GM23248 (cell line): ENCODE measurements at places on chromosomes 4 and X.

- no peaks in the 10 kb centered on the region for H3K4me1 ChIP-seq
- no peaks in the 10 kb centered on the region for H3K36me3 ChIP-seq
- H3K27me3 ChIP-seq = no peaks in the 10 kb centered on the region; the same call in 1 of the 2 replicates
- DNase-seq = no peak
- H3K27ac ChIP-seq = no peak overlapping the region
- no peak overlapping the region for H3K4me3 ChIP-seq
These were observed 3.8 kb downstream of the ARHGEF38 start for GRCh38 chr4:105556206-105556605.

DNA sequence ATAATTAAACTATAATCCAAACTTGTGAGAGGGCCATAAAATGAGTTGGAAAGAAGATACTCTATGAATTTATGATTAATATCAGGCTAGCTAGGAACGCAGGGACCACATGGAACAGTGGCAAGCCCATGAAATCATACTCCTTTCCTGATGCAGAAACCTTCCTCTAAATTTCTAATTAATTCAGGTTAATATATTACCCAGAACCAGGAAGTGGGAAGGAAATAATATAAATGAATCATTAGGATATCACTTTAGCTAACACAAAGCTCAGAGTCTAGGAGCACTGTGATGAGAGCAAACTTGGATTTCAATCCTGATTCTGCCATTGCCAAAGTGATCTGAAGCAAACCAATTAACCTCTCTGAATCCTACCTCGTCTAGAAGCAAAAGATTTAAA is 68.0 kb downstream of the IQCM start:
- H3K36me3 ChIP-seq = no peaks in the 10 kb centered on the region
- H3K4me1 ChIP-seq = 0 out of 2 replicates have a peak, but pooled peaks cover 6% of the 10 kb centered on the region
- no peak overlapping the region for H3K4me3 ChIP-seq

DNA sequence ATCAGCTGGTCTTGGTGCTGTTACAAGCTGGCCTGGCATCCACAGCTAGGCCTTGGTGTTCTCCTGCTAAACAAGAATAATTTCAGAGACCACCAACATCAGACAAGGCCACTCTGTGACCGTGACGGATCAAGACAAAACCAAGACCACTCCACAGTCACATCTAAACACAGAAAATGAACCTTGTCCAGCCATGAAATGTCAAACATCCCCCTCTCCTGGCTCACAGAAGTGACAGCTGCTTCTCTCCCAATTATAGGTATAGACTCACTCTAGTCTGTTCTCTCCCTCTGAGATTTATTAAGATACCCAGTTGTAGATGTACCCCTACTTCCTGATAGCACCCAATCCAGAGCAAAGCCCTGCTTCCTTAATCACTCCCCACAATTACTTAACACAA is 40.4 kb downstream of the EFHC2 start:
- no peaks in the 10 kb centered on the region for H3K36me3 ChIP-seq
- H3K4me3 ChIP-seq = no peak overlapping the region
- H3K27me3 ChIP-seq = no peaks in the 10 kb centered on the region
- no peaks in the 10 kb centered on the region for H3K4me1 ChIP-seq
- DNase-seq = no peak

DNA sequence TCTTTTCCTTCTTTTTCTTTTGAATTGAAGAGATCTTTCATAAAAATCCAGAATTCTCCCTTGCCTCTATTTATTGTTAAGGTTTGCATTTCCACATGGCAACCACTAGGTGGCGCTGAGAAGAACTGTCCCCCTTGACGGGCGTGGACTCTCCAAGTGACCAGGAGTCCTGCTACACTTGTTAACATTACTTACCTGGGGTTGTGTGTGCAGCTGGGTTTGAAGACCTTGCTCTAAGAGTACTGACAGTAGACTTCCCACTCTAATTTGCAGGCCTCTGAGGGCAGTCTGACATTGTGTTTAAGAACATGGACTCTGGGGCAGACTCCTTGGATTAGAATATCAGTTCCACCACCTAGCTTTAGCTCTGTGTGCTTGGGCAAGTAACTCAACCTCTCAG is 52.8 kb downstream of the GPRIN3 start:
- H3K4me1 ChIP-seq = no peaks in the 10 kb centered on the region
- H3K4me3 ChIP-seq = no peak overlapping the region
- H3K27ac ChIP-seq = no peak overlapping the region
- H3K36me3 ChIP-seq = no peaks in the 10 kb centered on the region
- H3K27me3 ChIP-seq = 0 out of 2 replicates have a peak, but pooled peaks cover 17% of the 10 kb centered on the region

GRCh38 chr4:118557298-118557851 is 127.8 kb upstream of the METTL14 start:
- peak overlapping the region; percentile 26; the same call in 1 of the 2 replicates for H3K27ac ChIP-seq
- H3K36me3 ChIP-seq = no peaks in the 10 kb centered on the region
- H3K27me3 ChIP-seq = no peaks in the 10 kb centered on the region
- peak; percentile 71 for DNase-seq
- H3K4me3 ChIP-seq = peak overlapping the region; percentile 40; the same call in 1 of the 2 replicates

DNA sequence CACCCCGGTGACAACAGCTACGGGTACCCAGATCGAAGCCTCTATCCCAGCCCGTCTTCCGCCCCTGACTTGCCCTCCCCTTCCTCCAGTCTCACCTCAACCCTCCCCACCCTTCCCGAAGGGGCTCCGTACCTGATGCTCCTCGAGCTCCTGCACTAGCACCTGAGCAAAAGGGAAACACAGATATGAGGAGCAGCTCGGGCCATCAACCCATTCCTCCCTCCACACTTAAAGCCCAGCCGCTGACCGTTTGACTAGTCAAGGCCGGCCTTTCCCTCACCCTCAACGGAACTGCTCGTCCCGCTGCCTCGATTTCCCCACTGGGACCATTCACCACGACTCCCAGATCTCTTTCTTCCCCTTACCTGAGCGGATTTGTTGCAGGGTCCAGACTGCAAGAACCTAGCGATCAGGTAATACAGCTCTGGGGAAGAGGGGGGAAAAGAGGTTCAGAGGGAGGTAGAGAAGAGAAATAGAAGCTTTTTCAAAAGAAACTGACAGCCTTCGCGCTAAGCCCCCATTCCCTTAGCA is 731 bp downstream of the BRWD3 start:
- no peaks in the 10 kb centered on the region for H3K36me3 ChIP-seq
- peak overlapping the region; percentile 72; the same call in 1 of the 2 replicates for H3K27ac ChIP-seq
- H3K27me3 ChIP-seq = no peaks in the 10 kb centered on the region

DNA sequence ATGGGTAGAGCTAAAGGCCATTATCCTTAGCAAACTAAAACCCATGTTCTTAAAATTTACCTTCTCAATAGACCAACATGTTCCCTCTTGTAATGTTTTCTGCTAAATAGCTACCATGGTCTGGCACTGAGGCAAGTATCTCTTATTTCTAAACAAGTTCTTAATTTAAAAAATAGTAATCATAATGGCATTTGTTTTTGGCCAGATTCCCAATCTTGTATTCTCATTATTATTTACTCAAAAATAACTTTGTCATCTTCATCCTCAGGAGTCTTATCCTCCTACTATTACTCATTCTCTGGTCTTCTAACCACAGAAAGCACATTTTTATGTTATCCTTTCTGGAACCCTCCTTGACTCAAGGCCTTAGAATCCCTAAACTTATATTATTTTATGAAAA is 931.2 kb downstream of the CCSER1 start:
- no peak overlapping the region for H3K4me3 ChIP-seq
- H3K27ac ChIP-seq = no peak overlapping the region
- no peaks in the 10 kb centered on the region for H3K27me3 ChIP-seq

DNA sequence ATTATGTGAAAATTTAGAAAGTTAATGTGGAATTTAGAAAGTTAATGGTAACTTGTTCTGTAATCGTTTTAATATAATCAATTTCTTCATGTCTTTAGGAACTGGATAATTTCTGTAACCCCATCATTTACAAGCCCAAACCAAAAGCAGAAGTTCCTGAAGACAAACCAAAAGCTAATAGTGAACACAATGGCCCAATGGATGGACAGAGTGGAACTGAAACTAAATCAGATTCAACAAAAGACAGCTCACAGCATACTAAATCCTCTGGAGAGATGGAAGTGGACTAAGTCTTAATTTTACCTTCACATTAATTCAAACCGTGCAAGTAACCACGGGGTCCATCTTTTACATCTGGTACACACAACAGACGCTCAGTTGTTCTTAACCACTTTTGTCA is 48.1 kb upstream of the PLK4 start:
- H3K27ac ChIP-seq = no peak overlapping the region
- no peaks in the 10 kb centered on the region for H3K27me3 ChIP-seq
- no peak overlapping the region for H3K4me3 ChIP-seq
- no peak for DNase-seq
- no peaks in the 10 kb centered on the region for H3K36me3 ChIP-seq

GRCh38 chr4:95250544-95251137 is 298.1 kb downstream of the UNC5C start:
- 0 out of 2 replicates have a peak, but pooled peaks cover 2% of the 10 kb centered on the region for H3K4me1 ChIP-seq
- no peak overlapping the region for H3K4me3 ChIP-seq

- H3K27ac ChIP-seq = peak overlapping the region; percentile 64
- no peaks in the 10 kb centered on the region for H3K36me3 ChIP-seq
- H3K4me1 ChIP-seq = 0 out of 2 replicates have a peak, but pooled peaks cover 5% of the 10 kb centered on the region
- peak; percentile 20 for DNase-seq
These were observed 1.0 kb downstream of the TBC1D9 start for GRCh38 chr4:140754918-140755773.

DNA sequence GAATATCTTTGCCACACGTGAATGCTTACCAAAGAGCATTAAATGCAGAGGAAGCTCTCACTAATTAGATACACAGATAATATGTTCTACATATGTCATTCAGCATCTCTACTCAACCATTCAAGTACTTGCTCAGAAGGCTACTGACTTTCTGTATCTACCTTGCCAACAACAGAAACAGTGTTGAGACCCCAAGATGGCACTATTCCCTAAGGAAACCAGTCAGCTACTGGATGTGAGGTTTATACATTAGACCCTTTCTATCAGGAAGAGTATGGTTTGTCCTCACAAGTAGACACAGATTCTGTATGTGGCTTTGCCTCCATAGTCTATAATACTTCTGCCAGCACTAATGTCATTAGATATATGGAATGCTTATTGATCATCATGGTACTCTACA is 443.9 kb upstream of the INTU start:
- no peaks in the 10 kb centered on the region for H3K27me3 ChIP-seq
- no peak for DNase-seq
- H3K4me1 ChIP-seq = no peaks in the 10 kb centered on the region
- no peak overlapping the region for H3K4me3 ChIP-seq
- H3K27ac ChIP-seq = no peak overlapping the region

DNA sequence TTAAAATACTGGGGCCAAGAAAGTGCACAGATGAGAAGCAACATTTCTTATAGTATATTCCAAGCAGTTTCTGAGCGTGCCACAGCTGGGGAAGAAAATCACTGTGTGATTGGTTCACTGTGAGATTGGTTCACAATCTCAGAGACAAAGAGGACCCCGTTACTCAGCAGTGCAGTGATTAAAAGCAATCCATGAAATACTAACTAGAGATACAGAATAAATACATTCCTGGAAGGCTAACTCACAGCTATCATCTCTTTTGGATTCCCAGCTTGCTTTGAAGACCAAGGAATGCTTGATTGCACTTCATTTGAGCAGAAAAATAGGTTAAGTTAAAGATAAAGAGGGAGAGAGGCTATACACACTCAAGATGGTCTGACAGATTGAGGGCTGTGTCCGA is 132.1 kb upstream of the RAPGEF2 start:
- no peaks in the 10 kb centered on the region for H3K4me1 ChIP-seq
- no peaks in the 10 kb centered on the region for H3K36me3 ChIP-seq
- no peak overlapping the region for H3K4me3 ChIP-seq
- peaks cover 2% of the 10 kb centered on the region; the same call in 1 of the 2 replicates for H3K27me3 ChIP-seq
- DNase-seq = no peak
- H3K27ac ChIP-seq = no peak overlapping the region

DNA sequence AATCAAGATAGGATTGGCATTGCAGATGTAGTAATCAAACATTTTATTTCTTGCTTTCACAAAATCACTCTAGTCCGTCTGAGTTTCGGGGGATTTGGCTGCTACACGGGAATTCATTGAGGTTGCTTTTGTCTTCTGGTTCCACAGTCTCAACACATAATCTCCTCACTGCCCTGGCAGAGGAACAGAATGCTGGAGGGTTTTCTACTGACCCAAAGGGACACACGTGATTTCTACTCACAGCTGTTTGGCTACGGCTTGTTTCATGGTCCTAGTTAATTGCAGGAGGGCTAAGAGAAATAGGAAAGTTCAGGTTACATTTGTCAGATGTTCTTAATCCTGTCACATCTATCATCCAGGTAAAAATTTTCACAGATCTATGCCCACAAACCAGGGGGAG is 1811.6 kb downstream of the ARAP2 start:
- no peak overlapping the region for H3K27ac ChIP-seq
- DNase-seq = no peak
- no peaks in the 10 kb centered on the region for H3K27me3 ChIP-seq
- H3K36me3 ChIP-seq = no peaks in the 10 kb centered on the region
- no peak overlapping the region for H3K4me3 ChIP-seq

GRCh38 chr4:148779771-148780170 is 337.6 kb upstream of the NR3C2 start:
- no peak overlapping the region for H3K27ac ChIP-seq
- no peak for DNase-seq
- H3K36me3 ChIP-seq = no peaks in the 10 kb centered on the region
- H3K27me3 ChIP-seq = no peaks in the 10 kb centered on the region
- no peaks in the 10 kb centered on the region for H3K4me1 ChIP-seq

- no peaks in the 10 kb centered on the region for H3K36me3 ChIP-seq
- H3K4me3 ChIP-seq = no peak overlapping the region
- no peak for DNase-seq
- no peaks in the 10 kb centered on the region for H3K27me3 ChIP-seq
- no peak overlapping the region for H3K27ac ChIP-seq
These were observed 81.1 kb upstream of the AADAT start for GRCh38 chr4:170170861-170171260.

DNA sequence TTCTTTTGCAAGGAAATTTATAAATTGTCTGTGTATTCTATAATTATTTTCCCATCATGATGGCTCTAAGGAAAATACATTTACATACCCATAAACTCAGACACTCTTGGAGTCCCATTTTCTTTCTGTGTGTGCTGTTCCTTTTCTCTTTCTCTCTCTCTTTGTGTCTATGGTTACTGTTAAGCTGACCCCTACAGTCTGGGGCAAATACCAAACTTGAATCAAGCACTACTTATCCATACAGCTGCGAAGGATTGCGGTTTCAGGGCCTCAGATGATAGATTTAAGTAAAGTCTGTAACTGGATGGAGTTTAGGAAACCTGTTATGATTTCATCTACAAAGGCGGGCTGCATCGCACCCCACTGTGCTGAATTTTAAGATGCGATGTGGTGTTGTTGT is 150.2 kb downstream of the SHROOM3 start:
- no peak overlapping the region for H3K27ac ChIP-seq
- no peak for DNase-seq
- H3K4me3 ChIP-seq = no peak overlapping the region
- peaks cover 27% of the 10 kb centered on the region for H3K4me1 ChIP-seq
- no peaks in the 10 kb centered on the region for H3K27me3 ChIP-seq

GRCh38 chr4:82382751-82383150 is 9.0 kb upstream of the HNRNPD start:
- no peak overlapping the region for H3K27ac ChIP-seq
- H3K4me1 ChIP-seq = no peaks in the 10 kb centered on the region
- no peaks in the 10 kb centered on the region for H3K36me3 ChIP-seq
- H3K4me3 ChIP-seq = no peak overlapping the region

DNA sequence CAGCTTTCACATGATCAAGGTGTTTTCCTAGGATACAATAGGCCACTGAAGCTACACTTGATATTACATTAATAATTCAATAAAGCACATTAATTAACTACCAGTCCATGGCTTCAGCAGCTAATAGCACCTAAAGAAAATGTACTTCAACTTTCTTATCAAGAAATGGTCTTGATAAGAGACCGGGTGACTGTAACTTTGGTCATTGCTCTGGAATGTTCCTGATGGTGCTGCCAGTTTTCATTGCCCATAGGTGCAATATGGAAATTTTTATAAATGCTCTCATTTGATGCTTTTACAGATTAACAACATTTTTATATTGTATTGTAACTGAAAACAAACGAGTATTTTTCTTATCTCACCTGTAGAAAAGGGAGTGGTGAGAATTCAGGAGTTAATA is 165.4 kb downstream of the SHROOM3 start:
- no peak for DNase-seq
- no peak overlapping the region for H3K4me3 ChIP-seq
- H3K27ac ChIP-seq = no peak overlapping the region
- no peaks in the 10 kb centered on the region for H3K27me3 ChIP-seq
- peaks cover 26% of the 10 kb centered on the region for H3K4me1 ChIP-seq
